Fibroblast of pulmonary artery (primary cell): ENCODE measurements at places on chromosomes 5 and 9.

GRCh38 chr5:144433893-144434292 is 263.2 kb downstream of the KCTD16 start:
- DNase-seq, result no peak

DNA sequence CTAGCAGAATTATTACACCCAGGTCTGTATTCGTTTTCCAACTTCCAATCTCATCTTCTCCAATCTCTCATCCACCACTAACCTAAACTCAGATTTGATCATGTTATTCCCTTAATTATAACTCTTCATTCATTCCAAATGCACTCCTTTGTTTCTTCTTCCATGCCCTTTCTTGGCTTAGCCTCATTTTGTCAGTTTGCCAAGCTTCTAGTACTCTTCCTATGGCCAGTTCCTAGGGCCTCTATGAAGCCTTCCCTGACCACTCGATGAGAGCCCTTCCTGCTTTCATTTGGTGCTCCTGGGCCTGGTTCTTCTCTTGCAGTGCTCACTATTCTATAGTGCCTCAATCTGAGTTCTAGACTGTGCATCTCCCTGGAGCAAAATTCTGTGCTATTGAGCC is 5.8 kb downstream of the FAM219A start:
- peak; percentile 36 for DNase-seq

GRCh38 chr5:58890701-58891085 is 307.8 kb downstream of the RAB3C start:
- no peak for DNase-seq

DNA sequence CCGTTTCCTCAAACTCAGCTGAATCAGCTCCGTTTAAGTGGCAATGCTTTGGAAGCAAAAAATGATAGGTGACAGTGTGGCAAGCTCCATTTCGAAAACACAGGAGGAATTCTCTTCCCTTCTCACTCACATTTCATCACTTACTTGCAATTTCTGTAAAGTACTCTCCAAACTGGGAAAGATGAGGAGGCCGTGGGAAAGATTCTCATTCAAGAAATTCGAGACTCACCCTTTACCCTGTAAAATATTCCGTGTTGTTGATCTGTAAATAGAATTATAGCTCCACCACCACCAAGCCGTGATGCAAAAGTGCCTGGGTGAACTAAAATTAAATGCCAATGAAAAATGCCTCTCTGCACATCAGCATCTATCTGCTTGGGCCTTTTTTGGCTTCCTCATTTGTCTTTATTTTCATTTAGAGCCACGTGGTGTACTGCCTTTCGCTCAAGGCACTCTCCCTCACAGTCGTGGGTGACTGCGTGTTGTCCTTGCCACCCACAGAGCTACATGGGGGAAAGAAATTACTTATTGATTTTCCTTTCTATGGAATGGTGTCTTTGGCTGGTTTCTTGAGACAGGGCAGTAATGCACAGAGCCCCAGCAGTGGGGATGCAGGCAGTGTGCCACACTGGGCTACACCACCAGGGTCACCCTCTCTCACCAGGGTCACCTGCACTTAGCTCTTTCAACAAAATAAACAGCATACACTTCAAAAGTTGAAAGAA is 289.3 kb upstream of the TAS2R1 start:
- no peak for DNase-seq

DNA sequence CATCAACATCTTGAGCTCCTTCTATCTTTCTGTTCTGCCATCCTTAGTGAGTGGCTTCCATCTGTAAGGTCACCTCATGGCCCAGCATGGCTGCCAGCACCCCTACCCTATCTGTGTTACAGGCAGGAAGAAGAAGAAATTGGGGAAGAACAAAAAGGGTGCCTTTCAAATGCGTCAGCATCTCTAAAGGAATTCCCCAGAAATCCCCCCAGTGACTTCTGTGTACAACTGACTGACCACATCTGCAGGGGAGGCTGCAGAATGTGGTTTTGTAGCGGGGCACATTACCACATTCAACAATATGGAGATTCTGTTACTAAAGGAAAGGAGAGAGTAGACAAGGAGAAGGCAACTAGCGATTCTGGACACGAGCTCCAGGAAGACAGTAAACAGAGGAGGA is 40.1 kb downstream of the ALG2 start:
- peak; percentile 33 for DNase-seq

DNA sequence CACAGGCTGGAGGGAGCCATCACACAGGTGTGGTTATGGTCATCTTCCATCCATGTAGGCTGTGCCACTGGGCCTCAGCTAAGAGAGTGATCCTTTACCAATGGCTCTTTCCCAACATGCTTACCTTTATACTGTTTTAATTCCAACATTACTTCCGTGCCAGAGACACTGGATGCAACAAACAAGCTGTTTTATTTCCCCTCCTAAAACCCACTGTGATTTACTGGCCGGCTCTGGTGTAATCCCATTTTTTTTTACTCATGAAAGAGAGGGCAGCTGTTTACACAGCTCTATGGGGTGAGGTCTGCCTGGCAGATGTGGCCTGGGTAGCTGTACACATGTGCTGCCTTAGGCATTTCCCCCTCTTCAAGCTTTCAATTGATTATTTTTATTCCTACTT is 58.5 kb downstream of the MACROH2A1 start:
- DNase-seq, result no peak

DNA sequence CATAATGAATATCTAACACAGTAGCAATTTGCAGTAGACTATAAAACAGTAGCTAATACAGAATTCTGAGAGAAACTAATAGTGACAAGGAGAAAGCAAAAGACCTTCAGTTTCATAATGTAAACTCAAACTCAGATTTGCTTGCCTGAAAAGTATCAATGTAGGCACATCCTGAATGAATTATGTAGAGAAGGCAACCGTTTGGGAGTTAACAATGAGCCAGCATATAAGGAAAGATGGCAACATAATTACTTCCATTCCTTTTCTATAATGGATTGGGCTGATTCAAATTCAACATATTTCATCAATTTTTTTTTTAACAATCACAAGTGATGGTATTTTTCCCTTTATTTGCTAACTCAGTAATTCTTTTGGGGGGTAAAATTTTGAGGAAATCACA is 261.6 kb downstream of the SEMA5A start:
- no peak for DNase-seq

DNA sequence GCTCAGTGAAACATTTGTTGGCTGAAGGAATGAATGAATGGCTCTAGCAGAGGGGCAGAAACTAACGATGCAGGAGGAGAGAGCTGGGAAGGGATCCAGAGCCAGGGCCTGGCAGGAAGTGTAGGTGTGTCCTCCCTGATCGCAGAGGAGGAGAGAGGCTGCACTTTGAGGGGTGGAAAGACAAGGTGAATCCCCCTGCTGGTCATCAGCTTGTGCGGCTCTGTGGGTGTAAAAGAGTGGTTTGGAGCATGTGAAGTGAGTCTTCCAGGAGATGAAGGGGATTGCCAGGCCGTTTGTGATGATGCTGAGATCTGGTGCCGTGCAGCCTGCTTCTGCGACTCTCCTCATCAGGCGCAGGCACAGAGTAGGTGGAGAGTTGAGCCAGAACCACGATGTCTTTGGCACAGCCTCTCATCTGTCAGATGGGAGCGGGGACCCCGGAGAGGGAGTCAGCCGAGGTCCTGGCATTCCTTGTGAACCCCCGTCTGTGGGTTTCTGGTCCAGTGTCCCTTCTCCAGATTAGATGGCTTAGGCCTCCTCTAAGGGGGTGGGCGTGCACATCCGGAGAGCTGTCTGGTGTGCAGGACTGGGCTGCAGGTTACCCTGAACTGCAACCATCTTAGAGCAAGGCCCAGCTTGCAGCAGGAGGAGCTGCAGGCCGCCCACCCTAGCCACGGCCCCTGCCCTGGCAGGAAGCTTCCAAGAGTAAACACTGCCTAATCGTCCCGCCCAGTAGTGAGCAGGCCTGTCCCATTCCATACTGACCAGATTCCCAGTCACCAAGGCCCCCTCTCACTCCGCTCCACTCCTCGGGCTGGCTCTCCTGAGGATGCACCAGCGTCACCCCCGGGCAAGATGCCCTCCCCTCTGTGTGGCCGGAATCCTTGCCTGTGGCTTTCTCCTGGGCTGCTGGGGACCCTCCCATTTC is at the start of gene ADAMTS13:
ADAMTS13 (plus strand) TSS at position 753 of the 928 bp plus-strand sequence; CDS start at position 830, 77 bp downstream.
- no peak for DNase-seq

DNA sequence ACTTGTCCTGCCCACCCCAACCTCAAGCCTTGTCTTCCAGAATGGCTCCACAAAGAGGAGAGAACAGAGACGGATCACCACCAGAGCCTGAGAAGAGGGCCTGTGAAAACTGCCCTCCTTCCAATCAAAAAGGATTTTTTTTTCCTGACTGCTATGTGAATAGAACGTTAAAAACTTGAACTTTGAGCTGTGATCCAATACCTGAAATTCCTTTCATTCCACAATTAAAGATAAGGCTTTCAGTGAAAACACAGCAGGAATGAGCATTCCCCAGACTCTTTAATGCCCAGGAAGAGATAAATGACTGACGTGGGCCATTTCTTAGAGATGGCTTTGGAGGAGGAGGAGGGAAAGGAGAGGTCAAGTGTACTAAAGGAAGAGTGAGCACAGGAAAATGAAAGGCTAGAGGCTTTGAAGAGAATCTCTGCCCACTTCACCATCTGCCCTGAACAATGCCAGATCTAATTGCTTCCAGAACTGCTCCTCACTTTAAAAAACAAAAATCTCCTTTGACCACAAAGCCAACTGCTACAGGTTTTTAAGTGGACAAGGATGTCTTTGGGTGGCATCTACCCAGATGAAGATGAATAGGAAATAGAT is 177.9 kb upstream of the MAP3K1 start:
- peak; percentile 61 for DNase-seq

DNA sequence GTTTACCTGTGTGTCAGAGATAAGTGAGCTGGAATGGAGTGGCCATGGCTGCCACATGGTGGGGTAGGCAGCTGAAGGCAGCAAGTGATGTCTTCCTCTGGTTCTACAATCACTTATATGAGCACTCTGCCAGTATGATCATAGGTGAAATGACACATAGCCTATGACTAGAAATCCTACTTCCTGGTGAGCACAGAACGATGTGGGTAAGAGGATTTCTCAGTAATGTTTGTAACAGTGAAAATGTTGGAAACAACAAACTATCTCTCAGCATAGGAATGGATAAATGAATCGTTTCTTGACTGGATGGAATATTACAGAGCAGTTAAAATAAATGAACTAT is 187.0 kb upstream of the S1PR3 start:
- DNase-seq, result no peak

- DNase-seq, result no peak
Observed at GRCh38 chr9:20562051-20562450, 60.2 kb downstream of the MLLT3 start.

DNA sequence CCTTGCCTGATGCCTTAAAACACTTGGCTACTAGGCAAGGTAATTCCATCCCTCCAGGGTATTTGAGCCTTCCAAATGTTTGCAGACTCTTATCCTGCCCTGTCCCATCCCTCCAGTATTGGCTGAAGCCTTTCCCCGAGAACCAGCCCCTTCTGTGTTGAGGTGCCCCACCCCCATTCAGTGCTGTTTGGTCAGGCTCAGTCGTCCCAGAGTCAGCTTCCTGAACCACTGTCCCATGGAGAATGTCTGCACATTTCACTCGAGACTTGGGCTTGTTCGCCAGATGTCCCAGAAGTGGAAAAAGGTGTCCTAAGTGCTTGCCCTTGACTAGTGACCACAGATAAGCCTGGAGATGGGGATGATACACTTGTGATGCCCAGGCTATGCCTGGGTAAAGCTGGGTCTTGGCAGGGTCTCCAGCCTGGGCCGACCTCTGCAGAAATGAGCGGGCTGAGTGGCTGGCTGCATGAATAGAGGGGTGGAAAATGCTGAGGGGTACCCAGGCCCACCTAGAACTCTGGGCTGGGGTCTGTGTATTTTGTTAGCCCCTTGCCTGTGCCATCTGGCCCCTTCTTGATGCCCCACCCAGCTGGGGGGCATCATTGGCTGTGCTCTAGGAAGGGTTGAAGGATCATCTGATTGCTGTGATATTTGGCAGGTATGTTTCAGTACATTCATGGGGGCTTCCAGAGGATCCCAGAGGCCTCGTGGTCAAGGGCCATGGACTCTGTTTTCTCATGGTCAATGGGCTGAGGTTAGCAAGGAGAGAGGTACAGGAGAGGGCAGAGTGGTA is 178.4 kb downstream of the MACROH2A1 start:
- DNase-seq, result no peak

DNA sequence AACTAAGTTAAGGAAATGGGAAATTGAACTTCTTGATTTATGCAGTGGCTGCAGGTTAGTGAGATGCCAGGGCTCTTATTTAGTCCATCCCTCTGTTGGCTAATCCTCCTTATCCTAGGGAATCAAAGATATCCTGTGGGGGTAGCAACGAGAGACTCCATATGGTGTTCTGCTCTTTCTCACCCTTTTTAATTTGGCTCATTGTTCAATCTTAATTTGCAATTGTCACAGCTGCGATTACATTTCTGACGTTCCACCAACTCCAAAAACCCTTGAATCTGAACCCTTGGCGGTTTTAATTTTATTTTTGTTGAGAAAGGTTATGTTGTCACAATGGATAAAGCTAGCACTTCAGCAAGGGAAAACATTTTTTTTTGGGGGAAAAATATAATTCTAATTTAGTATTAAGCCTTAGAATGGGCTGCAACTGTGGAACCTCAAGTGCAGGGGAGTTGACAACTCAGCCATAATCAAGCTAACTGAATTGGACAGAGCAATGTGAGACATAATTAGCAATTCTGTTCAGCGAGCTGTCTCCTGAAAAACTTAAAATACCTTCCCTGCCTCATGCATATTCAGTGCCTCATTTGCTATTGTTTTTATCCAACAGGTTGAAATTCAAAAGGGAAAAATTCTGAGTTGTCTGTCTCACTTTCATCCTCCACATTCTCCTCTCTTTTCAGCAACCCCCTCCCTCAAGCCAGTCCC is 91.3 kb downstream of the MAT2B start:
- DNase-seq, result no peak

DNA sequence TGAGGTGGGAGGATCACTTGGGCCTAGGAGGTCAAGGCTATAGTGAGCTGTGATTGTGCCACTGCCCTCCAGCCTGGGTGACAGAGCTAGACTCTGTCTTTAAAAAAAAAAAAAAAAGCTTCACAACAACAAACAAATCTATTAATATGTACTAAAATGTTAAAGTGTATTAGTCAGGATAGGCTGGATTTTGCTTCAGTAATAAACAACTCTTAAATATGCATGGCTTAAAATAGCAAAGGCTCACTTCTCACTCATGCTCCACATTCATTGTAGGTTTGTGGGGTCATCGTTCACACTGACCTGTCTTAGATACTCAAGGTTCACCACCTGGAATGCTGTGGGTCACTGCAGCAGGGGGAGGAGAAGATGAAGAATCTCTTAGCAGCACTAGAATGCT is 33.8 kb upstream of the COL15A1 start:
- DNase-seq, result no peak

GRCh38 chr9:92494856-92495255 is 12.6 kb upstream of the ASPN start:
- no peak for DNase-seq

GRCh38 chr5:146794326-146795029 is 84.1 kb downstream of the PPP2R2B start:
- DNase-seq, result no peak
